ENCODE measurements at places on chromosomes 7 and 10.

DNA sequence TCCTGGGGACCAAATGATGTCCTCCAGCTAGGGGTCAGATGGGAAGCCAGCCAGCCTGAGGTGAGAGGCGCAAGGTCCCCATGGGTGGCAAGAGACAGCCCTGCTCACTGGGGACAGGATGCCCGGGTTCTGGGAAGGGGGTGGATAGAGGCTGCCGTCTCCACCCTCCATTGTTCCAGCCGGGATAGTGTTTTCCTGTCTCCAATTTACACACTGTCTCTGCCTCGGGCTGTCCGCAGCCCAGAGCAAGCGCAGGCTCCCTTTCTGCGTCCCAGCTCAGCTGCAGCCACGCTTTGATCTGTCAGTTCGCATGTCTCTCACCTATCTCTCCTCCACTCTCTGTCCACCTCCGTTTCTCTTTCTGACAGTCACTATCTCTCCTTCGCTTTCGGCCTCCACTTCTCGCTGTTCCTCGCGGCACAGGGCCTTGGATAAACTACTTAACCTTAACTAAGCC lies 2.1 kb downstream of the EPHB4 start:
- DNase-seq = no peak

DNA sequence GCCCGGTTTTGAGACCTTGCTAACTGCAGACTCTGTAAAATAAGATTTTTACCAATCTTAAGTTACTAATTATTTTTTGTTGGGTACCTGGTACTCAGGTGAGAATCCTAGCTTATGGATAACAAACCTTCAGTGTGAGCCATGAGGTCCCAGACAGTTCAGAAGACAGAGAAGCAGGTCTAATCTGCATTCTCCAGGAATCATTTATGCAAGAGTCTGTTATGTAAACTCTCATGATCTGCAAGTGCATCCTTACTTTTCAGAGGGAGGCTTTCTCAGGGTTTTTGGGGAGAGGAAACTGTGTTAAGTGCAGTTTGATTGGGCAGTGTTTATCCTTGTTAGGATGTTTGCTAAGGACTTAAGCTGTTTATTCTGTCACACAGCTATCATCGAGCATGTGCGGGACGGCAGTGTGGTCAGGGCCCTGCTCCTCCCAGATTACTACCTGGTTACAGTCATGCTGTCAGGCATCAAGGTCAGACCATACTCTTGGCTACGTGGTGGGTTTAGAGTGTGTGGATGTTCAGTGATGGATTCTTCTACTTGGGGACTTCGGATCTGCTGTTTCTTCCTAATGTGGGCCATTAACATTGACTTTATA lies 50.2 kb downstream of the SND1 start:
- DNase-seq = no peak

- DNase-seq = no peak
Measured at GRCh38 chr10:26385443-26385842, 52.7 kb upstream of the APBB1IP start.

DNA sequence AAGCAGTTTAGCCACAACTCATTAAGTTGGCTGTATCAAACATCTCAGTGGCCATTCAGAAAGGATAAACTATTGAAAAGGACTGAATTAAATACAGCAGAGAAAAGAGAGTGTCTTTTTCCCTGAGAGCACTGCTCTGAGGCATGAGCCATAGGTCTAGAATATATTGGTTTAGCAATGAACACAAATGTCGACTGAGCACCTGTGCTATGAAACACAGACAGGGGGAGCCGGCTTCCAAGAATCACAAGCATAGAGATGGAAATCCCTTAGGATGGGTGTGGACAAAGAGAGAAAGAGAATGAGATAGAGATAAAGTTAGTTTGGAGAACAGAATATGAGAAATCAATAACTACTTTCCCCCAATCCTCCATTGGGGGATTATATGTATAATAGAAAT lies 54.8 kb downstream of the DGKI start:
- no peak for DNase-seq

- no peak for DNase-seq
Measured at GRCh38 chr7:109213081-109213480, 643.4 kb downstream of the DNAJB9 start.

DNA sequence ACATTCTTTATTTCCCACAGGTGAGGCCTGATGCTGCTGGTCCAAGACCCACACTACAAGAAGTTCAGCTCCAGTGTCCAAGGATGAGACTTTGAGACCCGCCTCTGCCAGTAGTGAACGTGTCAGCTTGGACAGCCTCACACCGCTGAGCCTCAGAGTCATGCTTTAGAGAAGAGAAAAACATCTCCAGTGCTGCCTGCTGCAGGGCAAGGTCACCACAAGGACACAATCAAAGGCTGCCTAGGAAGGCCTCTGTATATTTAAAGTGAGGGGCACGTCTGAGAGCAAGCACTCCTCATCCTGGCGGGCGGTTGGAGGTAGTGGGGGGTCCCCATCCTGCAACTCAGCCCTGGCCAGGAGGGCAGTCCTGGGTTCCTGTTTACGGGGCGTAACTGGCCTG lies 19.3 kb downstream of the FGFR2 start:
- no peak for DNase-seq

GRCh38 chr10:131871673-131872005 lies 29.2 kb upstream of the PPP2R2D start:
- no peak for DNase-seq

- no peak for DNase-seq
Measured at GRCh38 chr7:30091491-30091912, 43.3 kb upstream of the MTURN start.

DNA sequence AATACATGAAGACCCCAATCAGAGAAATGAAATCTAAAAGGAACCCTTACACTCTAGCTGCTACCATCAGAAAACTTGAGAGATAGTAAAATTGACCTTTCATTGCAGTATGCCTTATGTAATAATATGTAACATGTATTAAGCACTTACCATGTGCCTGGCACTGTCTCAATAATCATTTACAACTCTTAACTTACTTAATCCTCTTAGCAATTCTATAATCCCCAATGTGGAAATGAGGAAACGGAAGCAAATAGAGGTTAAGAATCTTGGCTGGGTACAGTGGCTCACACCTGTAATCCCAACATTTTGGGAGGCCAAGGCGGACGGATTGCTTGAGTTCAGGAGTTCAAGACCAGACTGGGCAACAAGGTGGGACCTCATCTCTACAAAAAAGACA lies 29.8 kb upstream of the FHIP2A start:
- no peak for DNase-seq

GRCh38 chr10:29255104-29255503 lies 33.8 kb upstream of the LYZL1 start:
- no peak for DNase-seq

- DNase-seq = no peak
Measured at GRCh38 chr7:124059375-124059774, 26.5 kb upstream of the TMEM229A start.

DNA sequence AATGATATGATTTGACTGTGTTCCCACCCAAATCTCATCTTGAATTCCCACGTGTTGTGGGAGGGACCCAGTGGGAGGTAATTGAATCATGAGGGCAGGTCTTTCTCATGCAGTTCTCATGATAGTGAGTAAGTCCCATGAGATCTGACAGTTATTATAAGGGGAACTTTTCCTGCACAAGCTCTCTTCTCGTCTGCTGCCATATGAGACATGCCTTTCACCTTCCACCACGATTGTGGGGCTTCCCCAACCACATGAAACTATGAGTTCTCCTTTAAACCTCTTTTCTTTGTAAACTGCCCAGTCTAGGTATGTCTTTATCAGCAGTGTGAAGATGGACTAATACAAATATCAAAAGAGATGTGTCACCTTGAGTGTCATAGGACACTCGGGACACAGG lies 502.7 kb upstream of the PODXL start:
- no peak for DNase-seq

GRCh38 chr7:44824894-44825526 lies 22.9 kb downstream of the H2AZ2 start:
- no peak for DNase-seq

DNA sequence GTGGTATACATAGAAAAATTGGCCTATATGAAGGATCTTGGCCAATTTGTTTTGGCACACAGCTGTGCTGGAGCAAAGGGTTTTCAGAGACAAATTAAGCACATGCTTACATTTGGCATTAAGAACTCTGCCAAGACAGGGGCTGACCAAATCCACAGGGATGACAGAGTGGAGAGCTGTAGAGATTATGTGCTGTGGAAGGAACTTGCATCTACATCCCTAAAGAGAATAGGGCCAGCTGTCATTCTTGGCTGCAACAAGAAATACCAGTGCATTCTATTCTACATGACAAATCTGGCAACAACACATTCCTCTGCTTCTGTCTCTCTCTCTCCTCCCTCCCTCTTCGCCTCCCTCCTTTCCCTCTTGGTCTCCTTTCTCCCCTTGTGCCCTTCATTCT lies 75.6 kb downstream of the POM121L12 start:
- DNase-seq = no peak

GRCh38 chr7:5665094-5666025 lies 116.1 kb downstream of the RNF216 start:
- no peak for DNase-seq

- no peak for DNase-seq
Measured at GRCh38 chr7:158266426-158266816, 321.2 kb downstream of the PTPRN2 start.
